Muscle of leg (tissue), 16 donors: ENCODE measurements at places on chromosomes 5 and 9. TPM values are rescaled to one million over a fixed set of nuclear protein-coding genes. Genes with fewer than 3 reads are reported as not detected.

Gene SLC36A2
- 0.04 TPM for total RNA-seq

Gene ASPN
- 473 TPM for total RNA-seq

Gene C1QTNF2
- total RNA-seq, result 26.8 TPM

Gene KIF24
- total RNA-seq, result 10.3 TPM

Gene IL13
- total RNA-seq, result not detected

Gene CDC25C
- total RNA-seq, result 4.0 TPM

Gene TMEM232
- 2.7 TPM for total RNA-seq

Gene SPATA31C1
- 0.04 TPM for total RNA-seq

Gene SPINK13
- not detected for total RNA-seq

Gene LIFR
- total RNA-seq, result 64.2 TPM

Gene ANKRD34B
- total RNA-seq, result 0.13 TPM
